ENCODE measurements at places on chromosomes 2 and 18.

GRCh38 chr2:172021955-172022354 lies 22.2 kb downstream of the METAP1D start:
- no peak for DNase-seq

GRCh38 chr18:2883076-2883735 lies 36.4 kb downstream of the EMILIN2 start:
- DNase-seq, result peak; percentile 69

DNA sequence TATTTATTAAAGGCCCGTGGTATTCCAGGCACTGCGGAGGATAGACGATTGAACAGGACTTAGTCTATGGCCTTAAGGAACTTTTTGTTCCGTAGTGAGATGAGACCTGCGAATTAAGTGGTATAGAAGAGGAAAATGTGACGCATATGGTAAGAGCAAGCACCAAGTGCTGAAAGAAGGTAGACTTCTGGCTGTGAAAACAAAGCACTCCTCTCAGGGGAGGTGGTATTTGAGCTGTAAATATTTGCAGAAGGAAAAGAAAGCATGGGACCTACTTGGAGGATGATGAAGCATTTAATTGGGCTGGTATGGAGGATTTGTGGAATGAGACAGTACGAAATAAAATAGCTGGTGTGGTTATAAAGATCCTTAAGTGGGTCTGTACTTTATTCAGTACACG lies 62.5 kb downstream of the GPR39 start:
- no peak for DNase-seq

GRCh38 chr18:11021477-11021876 lies 127.9 kb downstream of the PIEZO2 start:
- no peak for DNase-seq

- no peak for DNase-seq
These were observed 13.6 kb downstream of the DHRS9 start for GRCh38 chr2:169082995-169083394.

DNA sequence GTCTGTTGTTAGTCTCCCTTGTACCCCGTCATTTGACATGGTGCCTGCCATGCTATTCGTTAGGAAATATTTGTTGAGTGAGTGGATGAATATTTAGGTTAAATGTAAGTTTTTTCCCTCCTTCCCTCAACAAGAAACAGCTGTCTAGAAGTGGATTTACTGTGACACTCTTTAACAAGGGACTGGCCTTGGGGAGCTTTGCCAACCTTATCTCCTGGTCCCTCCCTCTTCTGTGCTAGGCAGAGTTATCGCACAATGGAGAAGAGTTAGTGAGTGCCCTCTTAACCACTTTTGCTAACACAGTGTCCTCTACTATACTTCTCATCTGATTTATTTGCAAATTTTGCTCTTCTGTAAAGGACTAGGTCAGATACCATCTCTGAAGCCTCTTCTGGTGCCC lies 61.2 kb downstream of the DIS3L2 start:
- no peak for DNase-seq

Data from CD4-positive, alpha-beta T cell treated with Interleukin-6 at 100 ng/mL for 8 hours (primary cell).